ENCODE measurements at places on chromosomes 6 and 20.

GRCh38 chr6:6758915-6759654 is 170.6 kb downstream of the LY86 start:
- DNase-seq = no peak

- no peak for DNase-seq
Measured at GRCh38 chr6:88135578-88136114, 30.5 kb downstream of the CNR1 start.

- DNase-seq = no peak
Measured at GRCh38 chr6:156889469-156889868, 112.3 kb downstream of the ARID1B start.

DNA sequence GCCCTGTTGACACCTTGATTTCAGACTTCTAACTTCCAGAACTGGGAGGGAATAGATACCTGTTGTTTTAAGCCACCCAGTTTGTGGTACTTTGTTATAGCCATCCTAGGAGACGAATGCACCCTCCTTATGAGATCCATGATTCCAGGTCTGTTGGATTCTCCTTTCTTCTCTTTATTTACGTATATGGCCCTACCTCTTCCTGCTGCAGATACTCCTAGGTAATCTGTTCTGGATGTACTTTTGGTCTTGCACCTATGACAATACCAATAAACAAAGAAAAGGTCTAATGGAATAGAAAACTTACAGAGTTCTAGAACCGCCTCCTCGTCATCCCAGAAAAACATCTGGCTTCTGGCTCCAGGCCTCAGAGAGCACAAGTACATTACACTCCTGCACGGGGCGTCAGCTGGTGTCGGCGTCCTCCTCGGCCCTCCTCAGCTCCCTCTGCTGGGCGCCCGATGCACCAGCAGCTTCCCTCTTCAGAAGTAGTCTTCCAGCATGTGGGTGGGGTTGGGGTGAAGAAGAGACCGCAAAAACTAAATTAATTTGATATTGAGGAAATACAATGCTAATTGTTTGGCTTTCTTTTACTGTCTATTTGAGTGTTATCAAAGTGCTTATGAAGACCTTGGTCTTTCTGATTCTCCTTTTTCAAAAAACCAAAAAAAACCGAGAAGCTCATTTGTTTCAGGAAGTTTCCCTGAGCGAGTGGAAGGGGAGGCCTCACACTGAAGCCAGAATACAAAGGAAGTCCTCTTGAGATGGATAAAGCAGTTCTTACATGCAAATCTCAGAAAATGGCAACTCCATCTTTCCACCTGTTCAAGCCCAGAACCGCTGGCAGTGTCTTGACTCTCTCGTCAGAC is 9.7 kb upstream of the ATXN1 start:
- peak; percentile 69 for DNase-seq

- peak; percentile 8 for DNase-seq
Measured at GRCh38 chr20:542777-543368, 717 bp downstream of the CSNK2A1 start.

DNA sequence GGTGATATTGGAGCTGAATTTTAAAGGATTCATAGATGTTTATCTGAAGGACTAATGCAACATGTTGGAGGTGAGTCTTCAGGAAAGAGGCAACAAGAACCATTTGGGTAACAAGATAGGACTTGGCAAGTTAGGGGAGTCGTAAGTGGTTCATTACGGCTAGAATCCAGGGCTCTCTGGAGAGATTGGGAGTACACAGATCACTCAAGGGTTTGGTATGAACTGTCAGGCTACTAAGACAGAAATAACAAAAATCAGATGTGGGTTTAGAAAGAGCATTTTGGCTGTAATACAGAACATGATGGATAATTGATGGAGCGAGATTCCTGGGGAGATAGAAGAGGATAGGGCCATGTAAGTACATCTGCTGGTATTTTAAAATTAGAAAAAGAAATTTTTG is 86.3 kb upstream of the ESR1 start:
- no peak for DNase-seq

DNA sequence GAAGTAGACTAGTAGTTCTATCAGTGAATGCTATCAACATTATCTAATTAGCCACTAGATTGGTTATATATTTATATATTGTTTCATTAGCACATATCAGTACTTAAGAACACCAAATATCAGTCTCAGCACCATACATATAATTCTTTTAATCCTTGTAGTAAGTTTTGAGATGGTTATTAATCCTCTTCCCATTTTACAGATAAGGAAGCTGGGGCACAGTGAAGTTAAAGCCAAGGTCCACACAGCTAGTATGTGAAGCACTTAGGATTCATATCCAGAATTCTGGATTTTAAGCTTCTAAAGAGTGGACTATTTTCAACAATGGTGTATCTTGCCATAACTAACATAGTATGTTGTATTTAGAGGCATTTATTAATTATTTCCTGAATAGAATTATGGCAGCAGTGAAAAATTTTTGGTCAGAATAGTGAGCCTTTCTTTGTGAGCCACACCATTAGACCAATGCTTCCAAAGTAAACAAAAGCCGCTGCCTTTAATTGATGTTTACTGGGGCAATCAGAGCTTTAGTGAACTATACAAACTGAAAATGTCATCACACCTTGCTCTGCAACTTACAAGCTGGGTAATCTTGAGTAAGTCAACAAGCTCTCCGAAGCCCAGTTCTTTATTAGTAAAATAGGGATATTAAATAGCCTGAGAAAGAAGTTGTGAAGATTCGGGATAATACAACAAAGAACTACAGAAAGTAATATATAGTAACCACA is 41.9 kb upstream of the HBS1L start:
- no peak for DNase-seq

DNA sequence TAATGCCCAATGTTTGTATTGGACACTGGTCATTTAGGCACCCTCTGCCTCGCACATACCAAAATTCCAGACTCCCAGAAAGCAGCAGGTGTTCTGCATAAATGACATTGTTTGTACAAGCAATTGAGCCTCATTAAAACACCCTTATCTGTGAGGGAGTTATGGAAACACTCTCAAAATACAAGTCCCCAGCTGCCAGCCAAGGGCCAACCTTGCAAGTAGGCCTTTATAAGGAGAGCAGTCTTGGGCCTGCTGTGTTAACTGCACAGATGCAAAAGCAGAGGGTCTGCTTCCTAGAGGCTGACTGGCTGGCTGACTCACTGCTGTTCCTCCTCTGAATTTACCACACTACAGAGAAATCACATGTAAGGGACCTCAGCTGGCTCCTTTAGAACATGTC is 150.4 kb upstream of the HMGN3 start:
- DNase-seq = no peak

GRCh38 chr6:136547336-136547735 is 2.9 kb downstream of the MAP7 start:
- no peak for DNase-seq

GRCh38 chr6:125995972-125996580 is 9.7 kb downstream of the TRMT11 start:
- DNase-seq = peak; percentile 61

DNA sequence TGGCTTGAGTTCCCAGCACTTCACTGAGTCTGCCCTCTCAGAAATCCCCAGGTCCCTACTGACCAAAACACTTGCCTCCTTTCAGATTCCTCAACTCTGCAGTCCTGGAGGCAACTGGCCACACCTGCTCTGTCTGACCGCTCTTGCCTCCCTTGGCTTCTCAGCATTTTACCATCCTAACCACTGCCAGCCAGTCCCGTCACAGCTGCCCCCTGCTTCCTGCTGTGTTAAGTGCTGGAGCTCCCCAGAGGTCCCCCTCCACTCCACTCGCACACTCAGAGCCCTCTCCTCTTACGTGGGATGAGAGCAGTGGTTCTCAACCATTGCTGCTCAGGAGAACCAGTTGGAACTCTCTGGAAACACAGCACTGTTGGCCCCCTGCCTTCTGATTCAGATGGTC is 20.5 kb downstream of the ADAT2 start:
- no peak for DNase-seq

DNA sequence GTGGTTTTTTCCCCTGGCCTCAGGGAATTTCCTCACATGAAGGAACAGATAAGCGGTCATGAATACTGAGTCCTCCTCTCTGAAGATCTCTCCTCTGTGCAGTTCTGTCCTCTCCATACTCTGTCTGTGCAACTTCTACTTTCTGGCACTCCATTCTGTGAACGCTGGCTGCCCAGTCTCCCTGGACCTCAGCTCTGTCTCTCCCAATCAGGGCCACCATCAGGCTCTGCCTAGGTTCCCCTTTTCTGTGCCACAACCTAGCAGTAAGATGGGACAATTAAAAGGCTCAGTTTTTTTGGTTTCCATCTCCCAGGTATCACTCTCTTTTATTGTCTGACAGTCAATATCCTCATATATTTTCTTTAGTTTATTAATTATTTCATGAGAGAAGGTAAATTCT is 4.8 kb upstream of the ADGB start:
- no peak for DNase-seq

- DNase-seq = peak; percentile 62
Measured at GRCh38 chr20:53869466-53870258, 200.7 kb downstream of the BCAS1 start.

DNA sequence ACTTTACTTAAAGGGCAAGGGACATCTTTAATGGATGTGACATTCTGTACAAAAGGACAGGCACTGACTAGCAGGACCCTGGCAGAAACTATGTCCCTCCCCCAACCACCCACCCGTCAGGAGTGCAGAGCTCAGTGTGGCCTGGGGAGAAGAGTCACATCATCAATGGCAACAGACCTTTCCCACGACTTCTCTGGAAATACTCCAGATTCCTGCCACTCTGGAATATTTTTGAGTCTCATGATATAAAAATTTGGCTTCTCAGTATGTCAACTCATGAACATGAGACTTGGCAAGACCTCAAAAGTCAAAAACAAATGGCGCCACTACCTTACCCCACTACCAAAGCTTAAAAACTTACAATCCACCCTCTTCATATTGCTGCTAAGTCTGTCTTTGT is 118.3 kb downstream of the SLC23A2 start:
- no peak for DNase-seq

GRCh38 chr6:23969344-23969743 is 156.7 kb upstream of the NRSN1 start:
- no peak for DNase-seq

GRCh38 chr6:107118976-107119375 is 3.7 kb upstream of the BEND3 start:
- DNase-seq = no peak

- DNase-seq = no peak
Measured at GRCh38 chr6:110034667-110035036, 56.5 kb downstream of the GPR6 start.

- no peak for DNase-seq
Measured at GRCh38 chr6:15039136-15039535, 206.7 kb upstream of the JARID2 start.

DNA sequence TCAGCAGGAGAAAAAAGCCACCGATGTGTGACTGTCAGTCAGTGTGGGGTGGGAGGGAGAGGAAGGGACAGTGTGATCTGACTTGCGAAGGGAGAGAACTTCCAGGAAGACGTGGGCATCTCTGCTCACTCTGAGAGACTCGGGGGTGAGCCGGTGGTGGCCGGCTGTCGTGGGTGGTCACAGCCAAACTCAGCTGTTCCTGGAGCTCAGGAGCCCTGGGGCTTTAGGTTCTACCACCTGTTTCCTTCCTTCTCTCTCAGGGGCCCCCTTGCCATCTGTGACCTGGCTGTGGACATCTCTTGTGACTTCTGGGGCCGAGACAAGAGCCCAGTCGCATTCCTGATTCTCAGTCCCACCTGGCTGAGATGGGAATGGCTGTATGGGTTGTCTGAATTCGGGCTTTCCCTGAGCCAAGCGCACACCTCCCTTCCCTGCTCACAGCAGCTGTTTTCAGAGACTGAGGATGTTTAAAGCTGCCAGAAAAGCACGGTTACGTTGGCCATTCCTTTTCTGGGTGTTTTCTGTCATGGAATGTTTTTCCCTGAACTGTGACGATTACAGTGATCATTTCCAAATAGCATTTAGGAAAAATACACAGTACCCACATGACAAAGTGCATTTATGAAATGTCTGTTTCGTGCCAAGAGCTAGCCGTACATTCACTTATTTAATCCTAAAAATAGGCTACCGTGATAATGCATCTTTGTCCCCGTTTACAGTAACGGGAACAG is 36.5 kb downstream of the SYNJ2 start:
- no peak for DNase-seq

GRCh38 chr6:123519189-123519505 is 117.6 kb downstream of the TRDN start:
- DNase-seq = no peak

DNA sequence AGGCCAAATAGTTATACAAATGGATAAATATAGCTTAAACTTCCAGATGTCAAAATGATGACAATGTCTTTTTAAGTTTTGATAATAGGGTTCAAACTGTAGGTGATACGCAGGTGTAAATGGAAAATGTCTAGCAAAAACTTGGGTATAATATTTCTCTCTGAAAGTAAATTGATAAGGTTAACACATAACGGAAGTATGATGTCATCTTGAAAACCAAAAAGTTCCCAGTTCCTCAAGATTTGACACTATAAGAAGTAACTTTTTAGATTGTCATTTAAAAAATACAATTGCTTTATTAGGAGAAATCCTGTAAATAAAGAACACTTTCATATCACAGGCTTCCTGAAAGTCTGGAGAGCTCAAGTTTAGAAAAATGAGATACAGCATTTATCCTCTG is 483.4 kb downstream of the FRK start:
- DNase-seq = no peak

- no peak for DNase-seq
Measured at GRCh38 chr6:88880021-88880420, 83.4 kb downstream of the RNGTT start.

DNA sequence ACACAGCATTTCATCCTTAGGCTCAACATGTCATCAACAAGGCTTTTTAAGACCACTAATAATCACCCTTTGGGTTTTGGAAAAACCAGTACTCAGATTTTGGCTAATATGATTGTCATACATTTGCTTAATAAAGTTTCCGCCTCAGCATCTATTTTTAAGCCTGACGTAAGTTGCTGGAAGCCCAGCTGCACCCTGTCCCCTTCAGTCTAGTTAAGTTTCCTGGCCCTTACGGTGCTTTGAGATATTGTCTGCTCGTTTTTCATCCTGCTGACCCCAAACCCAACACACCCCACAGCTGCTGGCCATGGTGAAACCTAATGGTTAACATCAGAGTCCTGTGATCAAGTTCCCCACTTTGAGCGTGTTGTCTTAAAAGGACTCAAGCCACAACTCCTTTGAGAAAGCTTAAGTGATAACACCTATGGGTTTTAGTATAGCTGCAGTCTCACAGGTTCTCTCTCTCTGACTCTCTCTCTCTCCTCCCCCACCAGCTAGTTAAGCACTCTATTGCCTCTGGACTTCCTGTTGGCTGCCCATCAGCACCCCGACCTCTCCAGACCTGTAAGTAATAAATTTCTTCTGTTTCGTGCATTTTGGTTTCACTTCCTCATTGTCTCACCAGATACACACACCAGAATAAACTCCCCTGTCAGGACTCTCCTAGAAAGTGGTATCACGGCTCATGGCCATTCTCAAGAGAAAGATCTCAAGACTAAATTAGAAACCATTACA is 802.0 kb downstream of the C6orf118 start:
- no peak for DNase-seq

GRCh38 chr20:47048054-47048453 is 153.4 kb downstream of the EYA2 start:
- no peak for DNase-seq

All from activated T-cell treated with anti-CD3 and anti-CD28 coated beads for 4 hours (primary cell).